ENCODE measurements at places on chromosomes 5 and 9.

- no peak for DNase-seq
Observed at GRCh38 chr9:115466756-115467155, 348.8 kb upstream of the TNC start.

- DNase-seq = no peak
Observed at GRCh38 chr9:8835291-8835690, 1035.7 kb upstream of the DMAC1 start.

GRCh38 chr5:107253246-107253645, 417.5 kb downstream of the EFNA5 start:
- no peak for DNase-seq

DNA sequence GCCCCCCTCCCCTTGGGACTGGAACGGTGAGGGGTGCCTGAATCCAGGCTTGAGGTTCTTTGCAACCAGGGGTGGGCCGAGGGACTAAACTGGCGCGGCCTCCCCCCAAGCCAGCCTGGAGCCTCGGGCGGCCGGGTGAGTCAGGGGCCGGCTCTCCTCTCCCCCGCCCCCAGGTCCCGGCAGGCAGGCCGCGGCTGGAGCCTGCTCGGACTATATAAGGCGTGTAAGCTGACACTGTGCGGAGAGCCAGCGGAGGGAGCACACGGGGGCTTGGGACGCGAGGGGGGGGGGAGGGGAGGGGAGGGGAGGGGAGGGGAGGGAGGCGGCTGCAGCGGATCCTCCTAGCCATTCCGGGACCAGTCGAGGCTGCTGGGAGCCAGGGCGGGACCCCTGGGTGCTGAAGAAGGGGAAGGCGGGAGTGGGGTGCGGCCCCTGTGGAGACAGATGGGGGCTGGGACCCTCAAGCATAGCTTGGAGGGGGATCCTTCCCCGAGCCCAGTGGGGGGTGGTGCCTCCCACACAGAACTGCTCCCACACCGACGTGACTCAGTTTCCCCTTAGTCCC, 595 bp downstream of the PDLIM7 start:
- no peak for DNase-seq

DNA sequence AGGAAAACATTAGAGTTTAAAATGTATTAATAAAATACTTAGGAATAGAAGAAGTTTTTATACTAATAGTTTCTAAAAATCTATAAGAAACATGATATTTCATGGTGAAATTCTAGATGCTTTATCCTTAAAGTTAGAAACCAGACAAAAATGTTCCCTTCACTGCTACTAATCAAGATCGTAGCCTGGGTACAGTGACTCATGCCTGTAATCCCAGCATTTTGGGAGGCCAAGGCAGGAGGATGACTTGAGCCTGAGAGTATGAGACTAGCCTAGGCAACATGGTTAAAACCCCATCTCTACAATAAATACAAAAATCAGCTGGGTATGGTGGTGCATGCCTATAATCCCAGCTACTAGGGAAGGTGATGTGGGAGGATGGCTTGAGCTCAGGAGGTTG, 30.4 kb upstream of the KLF9 start:
- DNase-seq = no peak

DNA sequence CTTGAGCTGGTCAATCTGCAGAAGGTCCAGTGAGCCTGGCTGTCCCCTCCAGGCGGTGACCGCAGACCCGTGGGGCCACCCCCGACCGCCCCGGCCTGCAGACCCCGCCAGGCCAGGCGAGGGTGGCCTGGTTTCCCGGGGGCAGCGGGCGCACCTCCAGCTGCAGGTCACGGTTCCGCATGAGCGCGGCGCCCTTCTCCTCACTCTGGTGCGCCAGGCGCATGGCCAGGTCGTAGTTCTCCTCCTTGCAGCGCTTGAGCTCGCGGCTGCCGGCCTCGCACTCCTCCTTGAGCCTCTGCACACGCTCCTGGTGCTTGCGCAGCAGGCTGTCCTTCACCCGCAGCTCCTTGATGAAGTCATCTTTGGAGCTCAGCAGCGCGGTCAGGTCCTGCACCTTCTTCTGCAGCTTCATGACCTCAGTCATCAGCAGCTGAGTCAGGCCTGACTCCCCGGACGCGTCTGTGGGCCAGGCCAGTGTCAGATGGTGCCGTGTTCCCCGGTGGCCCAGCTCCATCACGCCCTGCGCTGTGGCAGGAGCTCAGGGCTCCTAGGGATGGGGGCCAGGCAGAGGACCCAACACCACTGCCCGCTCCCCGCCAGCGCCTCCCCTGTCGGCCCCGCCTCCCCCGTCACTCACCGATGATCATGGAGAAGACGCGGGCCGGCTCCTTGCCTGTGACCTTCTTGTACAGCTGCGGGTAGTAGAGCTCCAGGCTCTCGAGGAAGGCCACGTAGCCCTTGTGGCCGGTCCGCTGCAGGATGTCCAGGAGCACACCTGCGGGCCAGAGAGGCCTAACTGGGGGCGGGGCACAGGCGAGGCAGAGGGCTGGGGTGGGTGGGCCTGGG, 2.6 kb downstream of the CARD9 start:
- no peak for DNase-seq

GRCh38 chr5:61735995-61736394, 403.9 kb downstream of the ZSWIM6 start:
- DNase-seq = no peak

DNA sequence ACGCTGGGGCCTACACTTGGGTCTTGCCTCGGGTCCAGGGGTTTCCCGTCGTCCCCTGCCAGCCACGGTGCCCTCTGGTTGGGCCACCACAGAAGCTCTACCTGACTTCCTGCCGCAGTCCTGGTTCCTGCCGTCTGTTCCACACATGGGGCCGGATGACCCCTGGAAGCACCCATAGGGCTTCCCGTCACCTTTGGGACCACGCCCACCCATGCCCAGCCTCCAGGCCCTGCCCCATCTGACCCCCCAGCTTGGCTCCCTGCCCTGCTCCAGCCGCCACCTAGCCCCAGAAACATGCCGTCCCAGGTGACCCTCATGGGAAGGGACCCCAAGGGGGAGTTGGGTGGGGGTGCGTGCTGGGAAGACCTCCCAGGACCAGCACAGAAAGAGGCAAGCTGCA, 13.7 kb downstream of the MRPL36 start:
- no peak for DNase-seq
